ENCODE measurements at places on chromosomes 6 and 20.

DNA sequence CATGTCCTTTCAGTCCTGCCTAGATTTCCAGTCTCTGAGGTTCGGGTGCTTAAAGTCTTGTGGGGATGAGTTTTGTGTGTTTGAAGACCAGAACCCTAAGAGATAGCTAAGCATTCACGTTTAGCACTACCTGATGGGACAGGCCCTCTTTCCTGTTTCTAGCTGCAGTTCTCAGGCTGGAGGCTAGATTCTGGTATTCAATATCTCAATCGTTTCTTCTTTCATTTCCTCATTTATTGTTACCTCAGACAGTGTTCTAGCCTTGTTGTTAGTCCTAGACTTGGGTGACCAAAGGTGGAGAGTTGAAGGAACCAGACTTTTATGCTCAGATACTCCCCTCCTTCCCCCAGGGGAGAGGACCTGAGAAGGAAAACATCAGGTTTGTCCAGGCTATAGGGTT, 16.8 kb downstream of the CEP250 start:
- DNase-seq = no peak

- DNase-seq = no peak
Measured at GRCh38 chr20:20568604-20569205, 143.7 kb downstream of the RALGAPA2 start.

DNA sequence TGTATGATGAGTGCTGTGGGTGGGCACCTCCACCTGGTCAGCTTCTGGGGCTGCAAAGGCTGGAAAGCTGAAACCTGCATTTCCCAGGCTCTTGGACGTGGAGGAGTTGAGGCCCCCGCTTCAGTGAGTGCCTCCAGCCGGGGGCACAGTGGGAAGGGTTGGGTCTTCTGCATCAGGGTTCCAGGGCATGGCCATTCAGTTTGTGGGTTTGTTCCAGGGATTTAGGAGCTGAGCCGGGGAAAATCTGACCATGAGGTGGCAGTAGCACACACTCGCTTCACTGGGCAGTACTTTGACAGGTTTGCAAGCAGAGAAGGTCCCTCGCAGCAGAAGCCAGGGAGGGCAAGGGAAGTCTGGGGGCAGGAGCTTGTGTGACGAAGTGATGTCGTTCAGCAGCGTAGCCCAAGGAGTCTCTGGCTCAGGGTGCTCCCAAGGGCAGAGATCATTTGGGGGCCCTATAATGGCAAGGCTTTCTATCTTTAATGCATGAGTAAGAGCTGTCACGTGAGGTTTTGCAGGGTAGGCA, 69.5 kb upstream of the SULF2 start:
- DNase-seq = no peak

GRCh38 chr20:16271450-16271849, 301.8 kb downstream of the KIF16B start:
- no peak for DNase-seq

DNA sequence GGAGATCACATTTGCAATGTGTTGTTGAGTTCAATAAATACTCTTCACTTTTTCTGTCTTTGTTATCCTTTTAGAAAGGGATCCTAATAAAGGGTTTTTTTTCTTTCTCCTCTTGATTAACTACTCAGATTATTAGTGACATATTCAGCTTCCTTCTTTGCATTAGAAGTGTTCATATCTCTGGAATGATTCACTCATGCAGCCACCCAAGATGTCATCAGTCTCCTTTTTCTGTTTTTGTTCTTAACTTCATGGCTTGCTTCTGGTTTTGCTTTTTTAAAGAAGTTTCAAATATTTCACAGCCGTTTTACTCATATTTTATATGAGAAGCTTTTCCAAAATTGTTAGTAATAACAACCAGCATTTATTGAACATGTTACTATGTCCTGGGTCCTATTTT, 187.6 kb downstream of the TMEM242 start:
- no peak for DNase-seq

- no peak for DNase-seq
Measured at GRCh38 chr6:149311293-149311692, 6.2 kb upstream of the TAB2 start.

DNA sequence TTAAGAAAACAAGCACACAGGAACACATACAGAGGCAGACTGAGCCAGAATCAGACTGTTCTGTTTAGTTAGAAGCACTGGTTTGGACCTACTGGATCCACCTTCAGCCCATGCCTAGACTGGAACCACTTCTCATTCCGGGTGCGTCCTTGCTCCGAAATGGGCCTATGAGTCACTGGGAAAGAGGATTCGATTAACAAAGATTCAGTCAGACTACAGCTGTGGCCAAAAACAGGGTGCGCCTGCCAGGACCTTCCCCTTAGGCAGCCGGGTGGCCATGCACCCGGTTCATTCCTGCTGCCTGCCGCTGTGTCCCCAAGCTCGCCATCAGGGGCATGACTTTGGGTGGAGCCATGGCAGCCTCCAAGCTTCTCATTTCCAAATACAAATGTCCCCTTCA, 14.5 kb upstream of the KCNK5 start:
- DNase-seq = no peak

DNA sequence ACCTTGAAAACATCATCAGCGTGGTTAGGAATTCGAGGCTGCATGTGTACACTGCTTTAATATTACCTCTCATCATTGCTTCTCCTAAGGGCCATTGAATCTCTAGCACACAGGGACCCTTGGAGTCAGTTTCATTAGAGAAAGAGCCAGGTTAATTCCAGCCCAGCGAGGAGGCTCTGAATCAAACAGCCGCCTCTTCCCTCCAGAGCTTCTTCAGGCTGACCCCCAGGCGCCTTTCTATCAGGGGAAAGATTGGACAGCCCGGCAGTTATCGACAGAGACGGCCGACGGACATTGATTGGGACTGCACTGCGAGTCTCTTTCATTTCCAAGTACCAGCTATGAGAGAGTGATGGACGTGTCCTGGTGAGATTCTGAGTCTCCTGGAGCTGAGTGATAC, 159.2 kb downstream of the ANKRD60 start:
- DNase-seq = no peak

GRCh38 chr6:106156413-106156812, 70.3 kb downstream of the PRDM1 start:
- no peak for DNase-seq

- no peak for DNase-seq
Measured at GRCh38 chr6:152295346-152295745, 341.8 kb downstream of the SYNE1 start.

DNA sequence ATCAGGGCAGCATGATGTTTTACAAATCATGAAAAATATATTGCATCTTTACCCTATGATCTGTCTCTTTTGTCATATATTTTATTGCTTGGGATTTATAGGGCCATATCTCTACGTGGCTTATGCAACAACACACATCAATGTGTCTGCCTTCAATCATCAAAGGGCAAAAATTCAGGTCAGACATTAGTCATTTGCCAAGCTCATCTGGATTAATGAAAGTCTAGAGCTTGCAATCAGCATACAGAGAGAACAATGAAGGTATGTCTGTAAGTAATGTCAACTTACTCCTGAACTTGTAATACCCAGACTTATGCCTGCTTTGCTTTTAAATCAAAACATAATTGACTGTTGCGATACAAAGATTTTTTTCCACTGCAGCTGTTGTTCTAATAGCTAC, 282.7 kb downstream of the HAO1 start:
- no peak for DNase-seq

- no peak for DNase-seq
Measured at GRCh38 chr20:53595018-53595378, 1.4 kb upstream of the ZNF217 start.

DNA sequence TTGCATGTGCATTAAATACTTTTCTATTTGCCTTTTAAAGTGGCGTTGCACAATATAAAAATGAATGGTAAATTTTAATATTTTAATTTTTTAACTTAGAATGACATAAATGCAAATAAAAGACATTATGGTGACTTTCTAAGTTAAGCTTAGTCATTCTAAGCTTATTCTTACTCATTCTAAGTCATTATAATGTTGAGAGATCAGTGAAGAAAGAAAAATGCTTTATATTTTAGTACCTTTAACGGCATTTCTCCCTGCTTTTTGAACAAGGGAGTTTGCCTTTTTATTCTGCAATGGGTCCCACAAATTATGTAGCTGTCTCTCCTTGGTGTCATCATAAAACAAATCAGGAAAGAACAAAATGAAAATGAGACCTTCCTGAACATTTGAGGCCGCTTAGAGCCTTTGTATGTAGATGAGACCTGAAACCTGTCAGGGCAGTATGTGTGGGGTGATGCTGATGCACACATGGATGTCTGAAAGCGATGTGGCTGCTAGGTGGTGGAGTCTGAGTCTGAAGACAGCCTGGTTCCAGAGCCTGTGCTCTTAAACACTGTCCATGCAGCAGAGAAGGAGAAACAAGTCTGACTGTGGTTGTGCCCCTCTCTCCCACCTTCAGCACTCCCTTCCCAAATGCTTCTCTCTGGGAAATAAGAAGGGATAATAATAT, 158.0 kb downstream of the PHF3 start:
- no peak for DNase-seq

GRCh38 chr20:63745424-63745805, 5.8 kb downstream of the SLC2A4RG start:
- DNase-seq = no peak

DNA sequence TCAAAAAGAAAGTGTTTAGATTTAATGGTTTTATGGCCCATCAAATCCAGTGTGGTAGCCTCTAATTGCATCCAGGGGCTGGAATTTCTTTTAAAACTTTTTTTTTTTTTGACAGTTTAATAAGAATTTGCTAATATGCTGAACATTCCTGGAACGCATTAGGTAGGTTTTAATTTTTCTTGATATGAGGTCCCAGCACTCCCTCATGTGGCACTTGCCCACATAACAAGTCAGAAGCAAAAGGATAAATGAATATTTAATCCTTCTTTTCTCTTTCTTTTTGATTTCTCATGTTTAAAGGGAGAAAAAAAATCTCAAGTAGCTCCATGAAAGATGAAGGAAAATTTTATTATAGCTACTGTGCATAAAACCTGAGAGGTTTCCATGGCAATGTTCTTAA, 13.5 kb downstream of the HAO1 start:
- no peak for DNase-seq

- no peak for DNase-seq
Measured at GRCh38 chr6:10081957-10082356, 332.9 kb downstream of the TFAP2A start.

GRCh38 chr20:62123450-62124118, 1.3 kb downstream of the LSM14B start:
- no peak for DNase-seq

DNA sequence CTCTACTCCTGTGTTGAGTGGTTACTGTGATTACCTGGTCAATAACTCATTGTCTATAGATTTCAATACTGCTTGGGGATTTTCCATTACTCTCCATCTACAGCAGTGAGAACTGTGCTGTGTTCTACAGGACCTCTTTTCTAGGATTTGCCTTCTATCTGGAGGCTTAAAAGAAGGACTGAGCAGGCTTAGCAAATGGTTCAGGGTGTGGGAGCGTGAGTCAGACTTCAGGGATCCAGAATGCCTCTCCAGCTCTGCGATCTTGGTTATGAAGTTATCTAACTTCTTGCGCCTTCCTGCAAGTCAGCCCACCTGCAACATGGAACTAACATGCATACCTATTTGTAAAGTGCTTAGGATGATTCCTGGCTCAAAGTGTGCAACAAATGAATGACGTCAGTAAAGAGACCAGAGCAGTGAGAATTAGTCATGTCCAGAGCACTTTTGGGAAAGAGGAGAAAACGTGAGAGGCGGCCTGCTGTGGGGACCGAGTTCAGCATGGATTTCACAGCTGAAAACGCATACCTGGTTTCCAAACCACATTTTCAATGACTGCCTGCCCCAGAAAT, 610.1 kb upstream of the CDH4 start:
- no peak for DNase-seq

DNA sequence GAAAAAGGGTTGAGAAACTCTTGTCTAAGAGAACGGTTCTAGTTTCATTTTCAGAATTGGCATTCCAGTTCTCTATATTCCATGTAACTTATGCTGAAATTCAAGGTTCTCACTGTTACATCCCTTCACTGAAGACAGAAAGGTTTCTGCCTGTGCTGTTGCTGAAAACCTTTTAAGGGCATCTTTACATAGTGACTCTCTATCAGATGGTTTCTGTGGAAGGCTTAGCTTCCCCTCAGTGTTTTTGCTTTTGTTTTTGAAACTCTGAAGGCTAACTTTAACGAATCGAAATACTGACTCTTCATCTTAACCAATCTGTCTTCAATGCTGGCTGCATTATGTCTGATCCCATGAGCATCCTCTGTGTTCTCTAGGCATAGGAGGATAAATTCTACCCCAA, 1286.2 kb upstream of the EYS start:
- no peak for DNase-seq

GRCh38 chr6:93259332-93259731, 160.0 kb downstream of the EPHA7 start:
- no peak for DNase-seq

DNA sequence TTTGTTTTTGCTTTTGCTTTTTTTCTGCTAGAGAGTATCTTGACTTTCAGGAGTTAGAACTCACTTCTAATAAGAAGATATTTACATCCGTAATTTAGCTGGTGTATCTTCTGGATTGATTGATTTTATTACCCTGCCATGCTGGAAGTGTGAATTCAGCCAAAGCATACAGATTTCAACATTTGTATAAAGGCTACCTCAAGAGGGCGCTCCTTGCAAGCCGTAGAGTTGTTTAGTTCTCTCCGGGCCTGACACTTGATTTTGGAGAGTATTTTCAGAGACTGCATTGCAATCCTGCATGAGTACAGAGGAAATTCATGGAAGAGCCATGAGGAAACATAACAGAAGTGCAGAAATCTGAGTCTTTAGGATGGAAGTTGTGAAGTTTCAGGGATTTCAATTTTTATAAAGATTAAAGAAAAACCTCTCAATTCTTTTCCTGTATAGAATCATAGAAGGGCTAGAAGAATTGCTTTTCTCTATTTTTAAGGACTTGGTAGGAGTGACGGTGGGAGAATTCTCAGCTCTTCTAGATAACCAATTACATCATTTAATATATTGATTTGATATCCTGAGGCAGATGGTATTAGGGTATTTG, 66.7 kb upstream of the TIAM2 start:
- peak; percentile 52 for DNase-seq

- DNase-seq = no peak
Measured at GRCh38 chr6:166957087-166957804, 896 bp upstream of the RNASET2 start.

DNA sequence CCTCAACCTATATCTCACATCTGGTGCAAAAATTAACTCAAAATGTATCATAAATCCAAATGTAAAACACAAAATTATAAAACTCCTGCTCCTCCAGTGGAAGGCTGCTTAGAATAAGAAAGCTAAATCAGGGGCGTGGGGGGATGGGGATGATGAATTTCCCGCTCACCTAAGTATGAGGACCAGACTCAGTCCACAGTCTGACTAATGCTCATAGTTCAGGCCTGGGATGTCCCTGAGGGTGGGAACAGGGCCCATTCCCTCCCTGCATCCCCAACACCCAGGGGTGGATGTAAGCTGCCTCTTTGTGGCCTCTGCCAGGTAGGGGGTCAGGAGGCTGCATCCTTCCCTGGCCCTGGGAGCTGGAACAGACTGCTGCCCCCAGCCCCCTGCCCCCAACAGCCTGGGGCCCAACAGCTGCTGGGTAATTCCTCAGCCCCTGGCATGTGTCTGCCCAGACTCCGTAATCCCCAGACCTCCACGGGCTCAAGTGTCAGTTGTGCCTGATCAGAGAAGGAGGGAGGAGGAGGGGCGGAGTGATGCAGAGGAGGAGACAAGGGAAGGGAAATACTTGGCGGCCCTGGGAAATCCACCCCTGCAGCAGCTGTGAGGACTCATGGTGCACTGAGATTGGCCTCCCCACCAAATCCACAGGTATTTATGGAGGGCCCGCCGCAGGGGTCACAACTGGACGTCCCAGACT, 224.5 kb downstream of the PREX1 start:
- DNase-seq = no peak
